ENCODE measurements at places on chromosomes 12 and 14.

GRCh38 chr14:98138666-98139065 lies 1133.3 kb downstream of the BCL11B start:
- DNase-seq, result peak; percentile 27

DNA sequence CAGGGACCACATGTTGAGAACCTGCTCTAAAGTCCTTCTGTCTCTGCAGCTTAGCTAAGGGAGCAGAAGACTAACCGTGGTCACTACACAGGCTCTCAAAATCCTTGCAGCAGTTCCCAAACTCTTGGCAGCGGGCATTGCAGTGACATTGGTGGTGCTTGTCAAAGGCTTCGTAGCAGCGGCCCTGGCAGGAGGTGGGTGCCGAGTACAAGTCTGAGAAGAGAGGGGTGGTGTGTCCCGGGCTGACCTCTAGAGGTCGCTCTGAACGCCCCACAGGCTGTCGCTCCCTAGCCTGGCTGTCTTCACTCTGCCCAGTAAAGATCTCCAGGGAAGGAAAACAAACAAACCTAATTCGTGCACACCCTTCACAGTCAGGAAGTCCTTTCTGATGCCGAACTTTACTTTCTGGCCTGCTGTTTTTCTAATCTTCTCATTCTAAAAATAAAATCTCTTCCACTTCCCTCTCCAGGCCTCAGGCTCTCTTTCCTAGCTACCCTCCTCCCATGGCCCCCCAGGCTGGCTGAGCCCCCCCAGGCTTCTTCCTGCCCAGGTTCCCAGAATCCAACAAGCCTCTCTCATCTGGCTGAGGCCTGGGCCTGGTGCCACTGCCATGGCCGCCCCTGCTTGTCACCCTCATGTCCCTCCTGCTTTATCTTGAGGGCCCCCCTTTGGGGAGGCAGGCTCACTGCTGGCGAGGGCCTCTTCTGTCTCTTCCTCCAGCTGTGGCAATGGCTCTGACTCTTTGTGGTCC lies 7.7 kb downstream of the ENDOU start:
- peak; percentile 94 for DNase-seq

- peak; percentile 51 for DNase-seq
Observed at GRCh38 chr14:73223049-73223448, 14.3 kb upstream of the PAPLN start.

- peak; percentile 29 for DNase-seq
Observed at GRCh38 chr14:77421201-77421600, 2.1 kb downstream of the NOXRED1 start.

DNA sequence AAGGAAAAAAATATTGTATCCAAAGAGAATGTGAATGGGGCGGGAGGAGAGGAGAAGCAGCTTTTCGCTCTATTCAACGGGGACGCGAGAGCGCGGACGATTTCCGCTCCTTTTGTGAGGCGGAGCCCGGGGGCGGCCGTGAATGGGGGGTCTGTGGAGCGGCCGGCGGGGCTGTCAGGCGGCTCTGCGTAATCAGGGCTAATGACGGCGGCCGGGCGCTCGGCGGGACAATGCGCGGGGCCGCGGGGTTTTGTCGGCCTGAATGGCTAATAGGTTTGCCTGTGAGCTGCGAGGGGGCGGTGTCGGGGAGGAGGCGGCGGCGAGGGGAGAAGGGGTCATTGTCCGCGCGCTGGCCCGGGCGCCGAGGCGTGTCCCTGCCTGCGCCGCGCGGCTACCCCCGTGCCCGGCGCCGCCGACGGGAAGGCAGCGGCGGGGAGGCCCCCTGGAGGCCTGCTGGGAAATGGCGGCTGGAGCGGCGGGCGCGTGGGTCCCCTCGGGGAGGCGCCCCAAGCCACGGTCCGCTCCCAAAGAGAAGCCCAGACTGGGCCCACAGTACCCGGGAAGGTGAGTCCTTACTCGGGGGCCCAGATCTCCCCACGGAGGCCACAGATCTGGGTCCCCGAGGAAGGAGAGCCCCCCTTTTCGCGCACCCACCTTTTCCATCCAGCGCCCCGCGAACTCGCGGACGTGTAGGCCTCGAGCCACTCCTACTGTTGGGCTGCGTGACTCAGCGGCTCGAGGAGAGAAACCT lies 6.0 kb downstream of the SIX6 start:
- DNase-seq, result peak; percentile 37

DNA sequence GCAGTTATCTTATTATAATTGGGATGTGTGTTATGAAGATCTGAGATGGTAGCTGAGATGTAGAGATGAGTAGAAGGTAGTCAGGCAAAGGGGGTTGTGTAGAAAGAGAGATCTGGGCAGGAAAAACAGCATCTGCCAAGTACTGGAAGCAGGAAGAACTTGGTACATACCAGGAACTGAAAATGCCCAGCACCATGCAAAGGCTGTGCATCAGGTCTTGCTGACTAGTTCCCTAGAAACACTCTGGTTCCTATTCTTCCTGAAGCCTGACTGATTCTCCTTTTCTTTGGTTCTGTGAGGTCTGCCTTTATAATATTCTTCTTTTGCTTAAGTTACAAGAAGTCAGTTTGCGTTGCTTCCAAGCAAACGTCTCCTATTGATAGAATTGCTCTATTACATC lies 6.7 kb upstream of the NFATC4 start:
- no peak for DNase-seq
